ENCODE measurements at places on chromosomes 4 and X.

DNA sequence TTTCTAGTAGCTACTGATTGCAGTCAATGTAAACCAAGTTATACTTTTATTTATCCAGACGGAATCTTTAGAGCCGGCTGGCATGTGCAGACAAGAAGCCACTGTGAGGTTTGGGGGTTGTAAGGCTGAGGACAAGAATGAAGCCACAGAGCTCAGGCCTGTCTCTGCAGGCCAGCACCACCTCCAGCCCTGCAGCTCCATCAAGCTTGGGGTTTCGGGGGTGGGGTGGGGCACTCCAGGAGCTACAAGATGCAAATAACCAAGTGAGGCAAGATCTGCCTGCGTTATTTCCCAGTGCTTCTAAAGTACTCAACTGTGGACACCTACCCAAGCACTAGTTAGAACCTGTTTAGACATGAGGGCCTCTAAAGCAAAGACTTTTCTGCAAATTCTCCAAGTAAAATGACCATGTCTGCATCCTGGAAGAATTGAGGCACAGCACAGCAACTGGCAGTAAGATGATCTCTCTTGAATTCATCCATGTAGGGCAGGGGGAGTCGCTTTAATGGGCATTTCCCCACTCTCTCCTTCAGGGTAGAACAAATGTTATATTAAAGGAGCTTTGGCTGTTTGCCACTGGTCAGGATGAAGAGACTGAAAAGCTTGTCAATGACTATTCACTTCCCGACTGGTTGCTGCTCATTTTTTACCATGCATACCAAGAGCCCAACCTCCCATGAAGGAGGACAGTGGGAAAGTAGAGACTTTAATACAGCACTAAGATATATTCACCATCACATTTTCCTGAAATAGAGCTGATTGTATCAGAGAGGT lies 222.5 kb downstream of the MGST2 start:
- H3K4me3 ChIP-seq = no peak overlapping the region
- H3K27me3 ChIP-seq = no peaks in the 10 kb centered on the region
- H3K4me1 ChIP-seq = no peaks in the 10 kb centered on the region
- H3K36me3 ChIP-seq = peaks cover 18% of the 10 kb centered on the region
- DNase-seq = no peak

DNA sequence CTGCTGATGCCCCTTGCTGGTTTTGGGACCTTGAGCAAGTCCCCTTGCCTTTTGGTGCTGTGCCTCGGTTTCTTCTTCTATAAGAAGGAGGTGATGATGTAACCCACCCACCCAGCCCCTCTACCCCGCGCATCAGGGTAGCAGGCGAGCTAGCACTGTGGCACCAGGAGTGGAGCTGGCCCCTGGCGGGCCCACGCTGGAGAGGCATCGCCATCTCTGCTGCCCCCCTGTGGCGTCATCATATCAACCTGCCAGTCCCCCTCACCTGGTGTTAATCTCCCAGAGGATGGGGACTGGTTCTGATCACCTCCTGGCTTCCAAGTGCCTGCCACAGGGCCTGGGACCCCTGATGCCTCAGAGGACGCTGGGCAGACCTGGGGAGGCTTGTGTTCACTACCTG lies 6.3 kb upstream of the SORCS2 start:
- no peak for DNase-seq
- H3K27ac ChIP-seq = no peak overlapping the region
- H3K27me3 ChIP-seq = peaks cover 14% of the 10 kb centered on the region
- H3K4me1 ChIP-seq = no peaks in the 10 kb centered on the region
- no peaks in the 10 kb centered on the region for H3K36me3 ChIP-seq

DNA sequence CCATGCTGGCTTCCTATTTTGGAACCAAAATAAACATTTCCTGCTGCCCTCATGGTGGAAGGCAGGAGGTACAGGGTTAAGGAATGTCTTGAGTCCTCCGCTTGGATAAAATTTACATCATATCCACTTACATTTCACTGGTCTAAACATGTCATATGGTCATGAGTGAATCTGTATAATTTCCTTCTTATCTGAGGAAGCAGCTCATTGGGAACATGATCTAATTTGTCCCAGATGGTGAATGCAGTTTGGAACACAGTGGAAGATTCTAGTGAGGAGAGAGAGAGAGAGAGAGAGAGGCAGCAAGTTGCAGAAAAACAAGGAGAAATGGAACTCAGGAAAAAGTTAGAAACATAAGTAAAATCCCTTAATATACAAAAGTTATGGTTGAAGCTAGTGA lies 46.8 kb downstream of the MXRA5 start:
- no peak overlapping the region for H3K27ac ChIP-seq
- no peaks in the 10 kb centered on the region for H3K4me1 ChIP-seq
- no peak overlapping the region for H3K4me3 ChIP-seq
- DNase-seq = no peak
- no peaks in the 10 kb centered on the region for H3K36me3 ChIP-seq

GRCh38 chr4:179751669-179752068 lies 2309.4 kb upstream of the AGA start:
- H3K4me3 ChIP-seq = no peak overlapping the region

DNA sequence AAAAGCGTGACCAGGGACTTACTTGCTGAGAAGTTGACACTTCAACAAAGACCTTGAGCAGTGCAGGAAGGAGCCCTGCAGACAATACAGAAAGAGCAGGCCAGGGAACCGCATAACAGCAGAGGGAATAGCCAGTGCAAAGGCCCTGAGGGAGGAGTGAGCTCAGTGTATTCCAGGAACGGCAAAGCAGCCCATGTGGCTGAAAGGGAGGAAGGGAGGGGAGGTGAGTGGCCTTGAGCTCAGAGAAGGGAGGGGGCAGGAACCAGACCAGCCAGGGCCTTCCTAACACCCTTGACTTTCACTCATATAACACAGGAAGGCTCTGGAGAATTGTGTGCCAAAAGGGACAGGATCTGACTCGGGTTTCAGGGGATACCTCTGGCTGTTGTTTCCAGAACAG lies 112.2 kb downstream of the BCOR start:
- no peaks in the 10 kb centered on the region for H3K27me3 ChIP-seq
- no peaks in the 10 kb centered on the region for H3K4me1 ChIP-seq
- H3K27ac ChIP-seq = no peak overlapping the region
- H3K36me3 ChIP-seq = no peaks in the 10 kb centered on the region
- DNase-seq = no peak
- no peak overlapping the region for H3K4me3 ChIP-seq

DNA sequence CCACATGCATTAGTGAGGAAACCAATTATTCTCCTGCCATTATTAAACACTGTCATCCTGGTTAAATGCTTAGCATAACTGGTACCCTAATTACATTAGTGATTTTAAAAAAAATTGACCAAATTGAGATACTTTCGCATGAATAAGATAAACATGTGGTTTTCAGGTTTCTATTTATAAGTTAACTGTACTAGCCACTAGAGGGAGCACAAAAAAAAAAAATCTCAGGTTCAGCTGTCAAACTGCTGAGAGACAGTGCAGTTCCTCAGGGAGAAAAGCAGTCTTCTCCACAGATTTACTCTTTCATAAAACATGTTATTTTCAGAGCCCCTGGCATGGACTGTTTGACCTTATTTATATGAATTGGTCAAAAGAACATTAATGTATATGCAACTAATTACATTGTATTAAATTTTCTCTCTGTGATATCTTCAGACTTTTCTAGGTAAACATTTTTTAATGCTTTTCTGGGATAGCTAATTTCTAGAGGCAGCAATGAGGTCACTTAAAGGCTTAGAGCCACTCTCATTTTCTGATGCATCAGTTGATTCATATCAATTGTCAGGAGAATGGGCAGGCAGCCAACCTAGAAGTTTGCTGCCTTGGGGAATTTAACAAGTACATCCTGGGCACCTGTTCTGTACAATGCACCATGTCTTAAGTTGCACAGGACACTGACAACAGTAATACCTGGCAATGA lies 167.5 kb downstream of the CDS1 start:
- H3K27me3 ChIP-seq = peaks cover 1% of the 10 kb centered on the region
- H3K36me3 ChIP-seq = no peaks in the 10 kb centered on the region

GRCh38 chr4:134888156-134888555 lies 686.6 kb upstream of the PABPC4L start:
- no peak for DNase-seq
- H3K27ac ChIP-seq = no peak overlapping the region
- H3K4me3 ChIP-seq = no peak overlapping the region

DNA sequence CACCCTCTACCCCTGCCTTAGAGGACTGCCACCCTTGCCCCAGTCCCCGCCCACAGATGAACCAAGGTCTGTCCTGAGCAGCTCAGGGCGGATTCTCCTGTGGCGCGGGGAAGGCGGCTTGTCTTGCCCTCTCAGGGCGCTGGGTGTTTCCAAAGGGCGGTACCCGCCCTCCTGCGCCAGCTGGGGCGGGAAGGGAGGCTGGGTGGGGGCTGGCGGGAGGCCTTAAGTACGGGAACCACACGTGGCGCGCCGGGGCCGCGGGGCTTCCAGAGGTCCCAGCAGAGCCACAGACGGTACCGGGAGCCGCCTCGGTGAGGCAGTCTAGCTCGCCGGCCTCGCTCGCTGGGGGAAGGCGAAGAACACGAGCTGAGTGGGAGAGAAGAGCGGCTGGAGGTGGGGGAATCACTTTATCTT lies 361.1 kb downstream of the MID1IP1 start:
- peak; percentile 30 for DNase-seq
- no peak overlapping the region for H3K27ac ChIP-seq
- H3K27me3 ChIP-seq = peaks cover 15% of the 10 kb centered on the region
- H3K4me3 ChIP-seq = peak overlapping the region; percentile 64
- peaks cover 10% of the 10 kb centered on the region for H3K4me1 ChIP-seq

DNA sequence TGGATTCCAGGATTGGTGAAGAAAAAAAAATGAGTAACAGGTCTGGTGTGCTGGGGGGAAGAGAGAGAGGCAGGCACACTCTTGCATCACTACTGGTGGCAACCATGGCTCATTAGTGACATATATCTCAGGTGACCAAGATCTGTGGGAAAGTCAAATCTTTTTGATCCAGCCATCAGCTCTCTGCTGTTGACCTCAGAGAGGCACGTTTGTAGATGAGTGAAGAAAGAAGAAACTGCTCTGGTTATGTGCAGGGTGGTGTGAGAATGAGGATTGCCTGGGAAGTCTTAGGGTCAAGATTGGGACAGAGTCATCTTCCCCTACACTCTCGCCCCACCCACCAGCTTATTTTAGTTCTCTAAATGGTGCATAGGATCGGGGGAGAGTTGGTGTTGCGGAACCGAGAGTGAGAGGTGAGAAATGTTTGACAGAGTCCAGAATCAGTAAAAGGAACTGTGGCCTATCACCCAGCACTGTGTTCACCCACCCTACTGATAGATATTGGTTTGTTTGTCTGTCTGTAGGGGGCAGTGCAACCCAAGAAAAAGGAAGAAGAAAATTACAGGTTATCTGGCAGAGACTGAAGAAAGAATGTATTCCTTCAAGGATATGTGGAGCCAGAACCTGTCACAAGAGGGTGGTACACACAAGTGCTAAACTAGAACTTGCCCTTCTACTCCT lies 21.9 kb downstream of the ARMCX6 start:
- no peak overlapping the region for H3K27ac ChIP-seq
- no peak overlapping the region for H3K4me3 ChIP-seq
- peaks cover 6% of the 10 kb centered on the region for H3K27me3 ChIP-seq
- H3K36me3 ChIP-seq = no peaks in the 10 kb centered on the region
- peak; percentile 32 for DNase-seq
